ENCODE measurements at places on chromosomes 1 and 21.

- DNase-seq, result no peak
These were observed 8.5 kb downstream of the FNDC10 start for GRCh38 chr1:1591452-1591851.

DNA sequence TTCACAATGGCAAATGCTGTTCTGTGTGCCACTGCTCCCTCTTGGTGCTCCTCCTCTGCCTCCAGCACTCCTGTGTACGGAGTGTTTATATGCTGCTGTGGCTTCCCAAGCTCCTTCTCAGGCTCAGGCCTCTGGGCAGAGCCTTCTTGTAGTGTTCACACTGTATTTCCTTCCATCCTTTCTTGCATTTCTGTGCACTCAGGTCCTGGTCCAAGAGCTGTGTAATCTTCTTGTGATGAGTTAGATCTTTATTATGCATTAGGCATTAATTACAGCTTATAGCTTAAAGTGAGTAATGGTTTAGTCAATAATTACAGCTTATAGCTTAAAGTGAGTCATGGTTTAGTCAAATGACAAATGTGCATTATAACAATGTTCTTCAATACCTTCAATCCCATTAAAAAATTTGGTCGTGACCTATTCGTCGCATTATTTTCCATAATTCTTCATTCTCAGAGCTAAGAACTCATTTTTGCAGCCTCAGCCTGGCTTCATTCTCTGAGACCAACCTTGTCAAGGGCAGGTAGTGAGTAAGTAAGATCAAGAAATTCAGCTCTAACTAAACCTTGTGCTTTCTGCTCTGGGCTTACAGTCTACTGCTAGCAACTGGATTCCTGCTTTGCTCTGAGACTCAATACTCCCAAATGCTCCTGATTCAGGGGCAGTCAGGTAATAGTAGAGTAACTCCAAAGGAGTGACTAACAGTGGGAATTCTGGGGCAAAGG is 154.5 kb upstream of the SPAG17 start:
- peak; percentile 68 for DNase-seq

DNA sequence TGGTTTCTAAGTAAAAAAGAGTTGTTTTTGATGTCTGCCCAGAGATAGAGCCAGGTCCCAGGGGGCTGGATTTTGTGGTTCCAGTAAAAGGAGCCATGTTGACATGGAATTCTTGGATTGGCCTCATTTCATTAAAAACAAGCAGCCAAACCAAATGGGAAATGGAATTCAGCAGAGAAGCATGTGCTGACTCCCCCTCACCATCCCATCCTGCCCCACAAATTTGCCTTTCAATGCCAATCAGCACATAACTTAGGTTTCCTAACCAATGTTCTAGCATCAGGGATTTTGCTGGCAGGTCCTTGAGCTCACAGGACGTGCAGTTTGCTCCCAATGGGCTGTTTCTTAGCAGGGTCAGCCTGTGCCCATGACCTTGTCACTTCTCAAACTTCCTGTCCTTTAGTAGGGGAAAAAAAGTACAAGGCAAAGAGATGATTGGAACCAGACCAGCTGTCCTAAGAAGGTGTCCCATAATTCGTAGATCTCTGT is 101.5 kb upstream of the GADD45A start:
- DNase-seq, result no peak

- DNase-seq, result peak; percentile 52
These were observed 1.5 kb downstream of the ZNF684 start for GRCh38 chr1:40532844-40533424.

GRCh38 chr1:77350012-77350770 is 68.4 kb downstream of the AK5 start:
- no peak for DNase-seq

DNA sequence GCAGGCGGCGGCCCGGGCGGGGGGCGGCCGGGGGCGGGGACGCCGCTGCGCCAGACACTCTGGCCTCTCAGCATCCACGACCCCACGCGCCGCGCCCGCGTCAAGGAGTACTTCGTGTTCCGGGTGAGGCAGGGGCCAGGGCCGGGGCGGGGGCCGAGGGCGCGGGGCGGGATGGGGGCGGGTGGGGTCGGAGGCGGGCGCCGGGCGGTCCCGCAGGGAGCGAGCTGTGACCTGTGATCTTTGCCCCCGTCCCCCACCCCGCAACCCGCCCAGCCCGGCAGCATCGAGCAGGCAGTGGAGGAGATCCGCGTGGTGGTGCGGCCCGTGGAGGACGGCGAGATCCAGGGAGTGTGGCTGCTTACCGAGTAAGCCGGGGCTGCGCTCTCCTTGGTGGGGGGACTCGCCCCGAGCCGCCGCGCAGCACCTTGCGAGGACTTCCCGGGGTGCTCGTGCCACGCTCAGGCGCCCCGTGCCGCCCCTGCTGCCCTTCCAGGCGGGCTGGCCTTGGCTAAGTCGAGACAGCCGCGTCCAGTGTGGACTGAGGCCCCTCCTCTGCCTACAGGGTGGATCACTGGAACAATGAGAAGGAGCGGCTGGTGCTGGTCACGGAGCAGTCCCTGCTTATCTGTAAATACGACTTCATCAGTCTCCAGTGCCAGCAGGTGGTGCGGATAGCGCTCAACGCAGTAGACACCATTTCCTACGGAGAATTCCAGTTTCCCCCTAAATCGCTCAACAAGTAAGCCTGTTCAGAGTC is 514 bp downstream of the TPRG1L start:
- DNase-seq, result no peak

DNA sequence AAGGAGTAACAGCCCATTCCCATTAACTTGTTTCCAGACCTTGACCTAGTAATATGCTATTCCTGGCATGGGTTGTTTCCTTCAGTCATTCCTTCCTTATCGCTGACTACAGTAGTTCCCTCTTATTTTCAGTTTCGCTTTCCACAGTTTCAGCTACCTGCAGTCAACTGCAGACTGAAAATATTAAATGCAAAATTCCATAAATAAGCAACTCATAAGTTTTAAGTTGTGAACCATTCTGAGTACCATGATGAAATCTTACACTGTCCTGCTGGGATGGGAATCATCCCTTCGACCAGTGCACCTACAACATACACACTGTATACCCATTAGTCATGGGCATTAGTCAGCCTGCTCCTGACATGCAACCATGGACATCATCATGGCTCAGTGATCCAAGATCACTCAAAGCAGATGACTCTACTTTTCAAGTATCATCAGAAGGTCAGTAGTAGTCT is 66.7 kb downstream of the CCDC30 start:
- DNase-seq, result peak; percentile 89

DNA sequence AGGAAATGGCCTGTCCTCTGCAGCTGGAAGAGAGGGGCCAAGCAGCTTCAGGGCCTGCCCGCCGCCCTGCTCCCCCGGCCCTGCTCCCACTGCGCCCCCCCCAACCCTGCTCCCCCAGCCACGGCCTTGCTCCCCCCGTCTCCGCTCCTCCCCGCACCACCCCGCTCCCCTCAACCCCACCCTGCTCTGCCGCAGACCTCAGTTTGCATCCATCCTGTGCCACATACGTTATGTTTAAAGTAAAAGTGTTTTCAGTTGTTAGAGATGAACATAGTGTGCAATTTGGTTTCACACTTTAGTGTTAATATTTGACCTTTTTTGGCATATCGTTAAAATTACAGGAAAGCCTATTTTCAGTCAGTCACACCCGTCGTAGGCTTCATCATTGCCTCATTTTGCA is 34.1 kb upstream of the DIP2A start:
- no peak for DNase-seq

- no peak for DNase-seq
These were observed 142.6 kb downstream of the SMYD3 start for GRCh38 chr1:246364415-246364941.

- no peak for DNase-seq
These were observed 60.5 kb downstream of the SYT2 start for GRCh38 chr1:202649553-202650392.

GRCh38 chr21:32966120-32966519 is 59.6 kb upstream of the OLIG2 start:
- DNase-seq, result no peak

- no peak for DNase-seq
These were observed 51.6 kb upstream of the HAO2 start for GRCh38 chr1:119316870-119317416.

- no peak for DNase-seq
These were observed 17.2 kb upstream of the SLC19A1 start for GRCh38 chr21:45559216-45560105.

GRCh38 chr1:36359383-36359782 is 26.3 kb downstream of the STK40 start:
- no peak for DNase-seq

DNA sequence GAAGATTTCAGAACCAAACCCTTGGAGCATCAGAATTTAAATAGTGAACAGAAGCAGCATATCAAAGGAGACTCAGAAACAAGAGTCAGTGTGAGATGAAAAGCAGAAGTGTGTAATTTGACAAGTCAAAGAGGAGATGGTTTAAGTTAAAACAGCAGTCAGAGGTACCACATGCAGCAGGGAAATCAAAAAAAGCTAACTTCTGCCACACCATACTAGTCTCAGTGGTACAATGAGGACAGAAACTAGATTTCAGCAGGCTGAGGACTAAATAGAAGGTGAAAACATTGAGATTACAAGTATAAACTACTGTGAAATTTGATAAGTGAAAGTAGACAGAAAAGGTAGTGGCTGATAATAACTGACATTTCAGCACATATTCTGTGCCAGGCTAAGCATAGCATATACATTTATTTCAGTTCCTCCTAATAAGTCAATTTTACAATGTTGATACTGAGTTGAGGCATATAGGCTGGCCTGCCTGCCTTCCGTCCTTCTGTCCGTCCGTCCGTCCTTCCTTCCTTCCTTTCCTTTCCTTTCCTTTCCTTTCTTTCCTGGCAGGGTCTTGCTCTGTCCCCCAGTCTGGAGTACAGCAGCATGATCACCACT is 12.6 kb downstream of the SUCO start:
- DNase-seq, result no peak

GRCh38 chr21:41813226-41813625 is 46.4 kb upstream of the RIPK4 start:
- no peak for DNase-seq

DNA sequence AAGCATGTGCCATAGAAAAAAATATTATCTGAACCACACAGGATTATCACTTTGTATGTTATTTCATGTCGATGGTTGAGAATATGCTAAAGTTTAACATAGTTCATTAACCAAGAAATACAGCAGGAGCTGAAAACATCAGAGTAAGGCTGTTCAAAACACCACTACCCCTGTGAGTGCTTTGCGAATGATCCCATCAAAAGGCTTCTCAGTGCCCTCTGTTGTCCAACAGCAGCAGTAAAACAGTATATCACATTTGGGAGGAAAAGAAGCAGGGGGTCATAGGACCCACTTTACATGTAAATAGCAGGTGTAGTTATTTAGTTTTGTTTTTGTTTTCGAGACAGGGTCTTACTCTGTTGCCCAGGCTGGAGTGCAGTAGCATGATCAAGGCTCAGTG is 289.4 kb upstream of the FMN2 start:
- no peak for DNase-seq

DNA sequence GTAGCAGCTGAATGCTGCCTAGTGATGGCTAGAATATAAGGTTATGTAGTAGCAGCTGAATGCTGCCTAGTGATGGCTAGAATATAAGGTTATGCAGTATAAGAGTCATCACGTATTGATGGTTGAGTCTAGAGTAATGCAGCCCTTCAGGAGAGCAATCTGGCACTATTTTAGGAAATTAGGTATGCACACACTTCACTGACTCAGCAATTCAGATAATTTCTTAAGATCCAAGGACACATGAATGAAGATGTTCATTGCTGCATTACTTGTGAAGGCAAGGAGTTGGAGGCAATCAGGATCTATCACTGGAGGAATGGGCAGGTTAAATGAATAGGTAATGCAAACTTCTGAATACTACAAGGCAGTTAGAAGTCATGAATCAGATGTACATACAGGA is 13.6 kb downstream of the LTN1 start:
- no peak for DNase-seq

- no peak for DNase-seq
These were observed 249.1 kb downstream of the GREM2 start for GRCh38 chr1:240362826-240363225.

DNA sequence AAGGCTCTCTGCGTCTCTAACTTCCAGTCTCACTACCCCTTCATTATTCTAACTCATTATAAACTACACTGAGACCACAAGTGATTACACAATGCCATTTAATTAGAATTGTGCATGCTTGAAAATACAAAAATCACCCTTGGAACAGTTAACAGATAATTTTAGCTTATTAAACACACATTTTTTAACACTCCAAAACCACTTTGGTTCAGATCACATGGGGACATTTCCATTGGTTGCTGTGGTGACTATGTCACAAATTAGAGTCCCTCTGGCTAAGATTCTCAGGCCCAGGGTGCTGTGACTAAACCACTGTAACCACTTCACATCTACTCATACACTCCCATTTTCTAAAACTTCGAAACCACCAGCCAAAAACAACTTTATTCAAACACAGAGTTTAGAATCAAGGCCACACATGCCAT is 43.0 kb downstream of the JAK1 start:
- no peak for DNase-seq

DNA sequence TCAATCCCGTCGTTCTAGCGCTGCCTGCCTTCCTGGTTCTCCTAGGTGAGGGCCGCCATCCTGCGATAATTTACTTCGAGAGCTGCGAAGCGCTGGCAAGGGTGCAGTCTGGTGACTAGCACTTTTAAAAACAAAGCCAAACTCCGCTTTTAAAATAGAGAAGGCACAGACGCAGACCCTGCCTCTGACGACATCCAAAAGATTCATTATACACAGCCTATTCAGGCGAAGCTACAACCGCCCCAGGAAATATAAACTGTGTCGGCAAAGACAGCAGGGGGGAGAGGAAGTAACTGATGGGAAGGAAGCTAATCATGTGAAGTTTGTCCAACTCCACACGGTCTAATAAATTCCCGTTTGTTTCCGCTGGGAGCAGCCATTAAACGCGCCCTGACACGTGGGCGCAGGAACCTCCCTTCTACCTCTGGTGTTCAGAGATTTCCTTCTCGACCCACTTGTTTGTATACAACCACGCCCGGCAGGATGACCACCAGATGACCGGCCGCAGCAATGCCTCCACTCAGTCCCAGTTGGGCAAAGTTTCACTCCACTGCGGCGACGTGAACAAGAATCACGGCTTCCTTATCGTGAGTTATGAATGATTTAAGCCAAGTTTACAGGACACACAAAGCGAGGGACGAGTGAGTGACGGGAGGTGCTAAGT is 1.3 kb downstream of the GNG12 start:
- DNase-seq, result no peak

GRCh38 chr1:244205906-244206305 is 154.8 kb downstream of the ZBTB18 start:
- no peak for DNase-seq

DNA sequence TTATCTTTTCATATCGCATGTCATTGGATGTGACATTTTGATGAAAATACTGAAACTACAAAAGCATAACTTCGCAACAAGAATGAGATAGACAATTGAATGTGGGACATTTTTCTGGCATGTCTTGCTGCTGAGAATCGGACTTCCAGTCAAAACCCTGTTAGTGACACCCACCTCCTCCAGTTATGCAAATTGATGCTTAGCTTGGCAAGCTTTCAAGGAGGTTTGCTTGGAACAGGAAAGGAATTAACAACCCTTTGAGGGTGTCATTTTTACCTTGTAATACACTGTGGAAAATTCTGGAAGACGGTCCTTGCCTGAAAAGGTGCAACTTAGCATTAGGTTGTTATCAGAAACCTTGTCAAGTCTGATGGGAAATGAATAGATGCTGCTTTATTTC is 38.8 kb upstream of the FAM3B start:
- DNase-seq, result no peak
